H54 (cell line): ENCODE measurements at places on chromosomes 5 and 9.

GRCh38 chr5:136246632-136247031, 53.7 kb upstream of the SMIM32 start:
- DNase-seq = no peak

GRCh38 chr5:124402144-124402581, 344.3 kb downstream of the ZNF608 start:
- no peak for DNase-seq

DNA sequence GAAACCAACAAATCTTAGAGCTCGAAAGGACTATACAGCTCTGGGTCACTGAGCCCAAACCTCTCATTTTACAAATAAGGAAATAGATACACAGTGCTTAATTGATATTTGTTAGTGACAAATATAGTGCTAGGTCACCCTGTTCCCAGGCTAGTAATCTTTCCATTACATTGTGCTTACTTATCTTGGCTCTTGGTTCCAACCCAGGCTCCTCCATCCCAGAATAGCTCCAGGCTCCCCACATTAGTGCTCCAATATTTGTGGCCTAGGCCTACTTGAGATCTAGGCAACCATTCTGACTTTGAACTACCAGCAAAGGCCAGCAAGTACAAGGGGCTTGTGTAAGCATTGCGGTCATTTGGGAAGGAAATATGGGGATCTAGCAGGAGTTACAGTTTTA, 21.7 kb upstream of the SUB1 start:
- DNase-seq = no peak

- DNase-seq = no peak
Measured at GRCh38 chr9:94270009-94270408, 10.9 kb downstream of the ZNF169 start.

GRCh38 chr9:13143281-13143680, 136.2 kb downstream of the MPDZ start:
- no peak for DNase-seq

DNA sequence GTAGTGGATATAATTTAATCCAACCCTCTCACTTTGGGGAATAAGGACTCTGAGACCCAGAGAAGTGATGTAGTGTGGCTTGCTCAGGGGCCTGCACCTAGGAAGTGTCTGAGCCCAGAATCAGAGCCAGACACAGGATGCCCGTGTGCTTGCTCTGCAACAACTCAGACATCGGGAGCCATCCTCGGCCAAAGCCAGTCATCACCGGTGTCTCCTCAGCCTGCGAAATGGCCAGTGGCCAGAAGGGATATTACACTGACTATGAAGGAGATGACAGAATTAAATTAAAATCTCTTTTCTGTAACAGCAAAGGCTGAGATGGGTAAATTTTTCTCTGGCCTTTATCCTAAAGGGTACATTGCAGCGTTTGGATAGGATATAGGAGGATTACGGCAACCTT, 102.9 kb downstream of the MARCHF11 start:
- DNase-seq = no peak

DNA sequence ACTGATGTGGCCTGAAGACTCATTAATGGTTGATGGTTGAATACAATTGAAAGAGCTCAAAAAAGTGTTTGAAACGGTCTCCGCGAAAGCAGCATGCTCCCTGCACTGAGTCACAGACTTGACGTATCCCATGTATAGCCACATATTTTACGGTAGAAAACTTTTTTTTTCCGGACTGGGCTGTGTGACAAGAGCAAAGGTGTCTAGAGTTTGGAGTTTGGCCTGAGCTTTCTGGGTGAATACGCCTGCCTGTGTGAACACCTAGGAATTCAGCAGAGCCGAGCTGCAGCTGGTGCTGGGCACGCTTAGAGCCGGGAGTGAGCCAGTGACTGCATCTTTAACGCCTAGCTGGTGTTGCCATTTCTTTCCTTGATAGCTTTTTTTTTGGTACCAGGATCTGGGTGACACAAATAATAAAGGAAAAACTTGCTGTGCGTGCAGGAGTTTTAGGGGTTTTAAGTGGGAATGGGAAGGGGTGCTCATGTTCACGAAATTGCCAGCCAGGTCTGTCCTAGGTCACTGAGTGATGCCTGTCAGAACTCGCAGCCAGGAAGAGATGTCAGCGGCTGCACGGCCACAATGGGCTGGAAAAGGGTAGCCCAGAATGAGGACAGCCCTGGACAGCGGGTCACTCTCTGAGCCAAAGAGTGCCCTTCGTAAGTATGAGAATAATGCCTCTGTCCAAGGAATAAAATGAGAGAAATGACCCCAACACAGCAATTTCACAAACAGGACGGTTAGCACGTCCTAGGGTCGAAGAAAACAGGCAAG, 51.7 kb downstream of the PSMB7 start:
- no peak for DNase-seq

DNA sequence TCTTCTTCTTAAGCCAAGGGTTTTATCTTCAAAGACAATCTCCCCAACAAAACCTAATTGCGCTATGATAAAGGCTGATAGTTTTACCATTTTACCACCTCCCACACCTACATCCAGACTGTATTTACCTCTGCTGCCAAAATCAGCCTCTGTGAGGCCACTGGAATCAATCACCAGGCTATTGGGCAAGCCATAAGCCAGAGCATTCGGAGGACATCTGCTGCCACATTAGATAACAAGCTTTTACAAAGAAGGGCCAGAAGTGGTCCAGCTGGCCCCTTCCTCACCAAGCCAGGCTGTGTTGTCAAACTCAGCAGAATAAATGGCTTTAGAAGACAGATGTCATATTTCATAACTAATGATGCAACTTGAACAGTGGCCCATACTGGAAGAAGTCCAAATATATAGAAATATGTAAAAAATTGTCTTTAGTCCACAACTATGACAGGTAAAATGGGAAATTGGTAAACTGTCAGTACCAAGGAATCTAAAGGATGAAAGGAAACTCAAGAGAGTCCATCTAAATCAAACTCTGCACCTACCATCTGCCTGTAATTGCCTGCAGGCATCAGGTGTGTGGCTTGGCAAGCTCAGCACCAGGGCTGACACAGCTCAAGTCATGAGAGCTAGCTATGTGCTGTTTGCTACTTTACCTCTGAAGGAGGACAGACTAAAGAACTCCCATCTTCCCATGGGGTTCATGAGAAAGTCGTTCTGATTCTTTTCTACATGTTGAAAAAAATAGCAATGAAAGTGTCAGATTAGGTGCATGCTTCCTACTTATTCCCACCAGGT, 16.1 kb downstream of the SLC45A2 start:
- no peak for DNase-seq

DNA sequence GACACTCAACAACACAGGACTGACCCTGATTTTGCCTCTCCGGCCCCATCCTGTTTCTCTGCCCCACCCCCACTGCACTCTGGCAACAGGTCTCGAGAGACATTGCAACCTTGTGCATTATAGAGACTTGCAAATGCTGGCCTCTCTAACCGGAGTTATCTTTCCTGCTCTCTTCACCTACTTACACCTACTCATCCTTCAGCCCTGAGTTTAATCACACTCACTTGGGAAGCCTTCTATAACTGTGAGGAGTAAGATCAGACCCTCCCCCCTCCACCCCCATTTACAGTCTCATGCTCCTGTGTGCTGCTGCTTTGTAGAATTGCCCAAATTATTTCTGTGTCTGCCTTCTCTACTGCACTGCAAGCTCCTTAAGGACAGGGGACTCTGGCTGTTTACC, 42.8 kb downstream of the WWC1 start:
- DNase-seq = no peak

DNA sequence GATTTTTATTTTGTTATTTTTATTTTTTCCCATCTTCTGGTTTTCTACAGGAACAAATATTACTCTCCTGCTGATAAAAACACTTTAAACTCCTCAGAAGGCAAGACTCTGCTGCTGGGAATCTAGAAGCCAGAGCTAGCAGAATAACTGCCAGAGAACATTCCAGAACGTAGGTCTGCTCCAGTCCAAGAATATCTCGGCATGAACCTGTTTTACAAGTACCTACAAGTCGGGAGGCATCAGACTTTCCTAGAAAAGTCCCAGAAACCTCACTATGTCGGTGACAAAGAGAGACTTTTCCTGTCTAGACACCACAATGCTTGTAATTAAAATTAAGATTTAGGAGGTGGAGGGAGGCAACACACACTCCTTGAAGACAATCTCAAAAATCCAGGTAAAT, 41.4 kb downstream of the FABP6 start:
- no peak for DNase-seq
